ENCODE measurements at places on chromosomes 2 and 18. TPM values are rescaled to one million over a fixed set of nuclear protein-coding genes. Genes with fewer than 3 reads are reported as not detected.

GRCh38 chr2:223528036-223528435 lies 74.1 kb downstream of the SCG2 start:
- DNase-seq, result no peak

GRCh38 chr2:73284296-73285158 lies at the start of gene FBXO41:
FBXO41 (minus strand) TSS chr2:73284478; CDS start chr2:73269630, 14,848 bp downstream.
- peak; percentile 69 for DNase-seq

The FAM110C gene
- total RNA-seq, result 2.6 TPM

GRCh38 chr18:80202264-80202998 lies 44.9 kb downstream of the PARD6G start:
- DNase-seq, result no peak

The APCDD1 gene
- 139 TPM for total RNA-seq

Data from type B pancreatic cell (in vitro differentiated cells).